GM20000 (cell line): ENCODE measurements at places on chromosomes 16 and 17.

GRCh38 chr16:22898874-22899348, 84.9 kb downstream of the HS3ST2 start:
- DNase-seq: peak; percentile 23

DNA sequence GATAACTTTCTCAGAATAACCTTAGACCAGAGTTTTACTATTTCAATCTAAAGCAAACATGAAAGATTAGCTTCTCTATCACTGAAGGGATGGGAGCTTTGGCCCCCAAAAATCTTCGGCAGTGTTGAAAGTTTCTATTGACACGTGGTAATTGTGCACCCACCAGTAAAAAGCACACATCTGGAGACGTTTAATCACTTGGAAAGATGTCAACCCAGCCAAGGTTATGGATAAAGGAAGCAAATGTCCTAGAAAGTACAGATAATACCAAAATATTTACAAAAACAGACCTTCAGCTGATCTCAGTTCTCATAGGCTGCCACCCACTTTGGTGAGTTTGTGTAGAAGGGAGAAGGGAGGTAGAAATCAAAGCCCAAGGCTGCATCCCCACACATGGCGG, 5.3 kb downstream of the MYCBPAP start:
- DNase-seq: no peak

DNA sequence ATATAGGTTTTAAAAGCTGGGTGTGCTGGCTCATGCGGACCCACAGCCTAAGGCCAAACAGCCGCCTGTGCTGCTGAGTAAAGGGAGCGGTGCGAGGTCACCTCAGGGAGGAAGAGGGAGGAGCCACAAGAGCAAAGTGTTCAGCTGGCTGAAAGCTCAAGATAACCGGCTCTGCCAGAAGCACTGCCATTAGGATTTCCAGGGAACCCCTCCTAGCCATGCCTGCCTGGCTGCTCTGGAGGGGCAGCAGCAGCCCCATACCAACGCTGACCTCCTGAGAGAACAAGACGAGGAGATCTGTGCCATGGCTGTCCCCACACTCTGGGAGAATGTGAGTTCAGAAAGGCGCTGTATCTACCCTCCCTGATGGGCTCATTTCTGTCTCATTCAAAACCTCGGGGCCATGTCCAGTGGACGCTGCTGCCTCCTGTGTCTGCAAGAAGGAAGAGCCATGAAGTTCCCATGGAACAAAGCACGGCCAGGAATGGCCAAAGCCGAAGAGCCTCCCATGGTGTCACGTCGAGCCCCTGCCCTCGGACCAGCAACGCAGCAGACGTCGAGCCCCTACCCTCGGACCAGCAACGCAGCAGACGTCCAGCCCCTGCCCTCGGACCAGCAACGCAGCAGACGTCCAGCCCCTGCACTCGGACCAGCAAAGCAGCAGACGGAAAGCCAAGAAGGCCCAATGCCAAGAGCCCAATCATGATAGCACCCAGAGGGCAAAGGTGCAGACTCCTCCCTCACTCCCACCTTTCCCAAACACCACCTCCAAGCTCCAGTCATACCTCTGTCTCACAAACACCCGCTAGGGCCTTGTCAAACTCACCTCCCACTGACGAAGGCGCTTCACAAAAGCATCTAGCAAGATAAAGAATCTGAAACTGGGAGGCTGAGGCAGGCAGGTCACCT, 107.0 kb downstream of the ANKRD11 start:
- no peak for DNase-seq

DNA sequence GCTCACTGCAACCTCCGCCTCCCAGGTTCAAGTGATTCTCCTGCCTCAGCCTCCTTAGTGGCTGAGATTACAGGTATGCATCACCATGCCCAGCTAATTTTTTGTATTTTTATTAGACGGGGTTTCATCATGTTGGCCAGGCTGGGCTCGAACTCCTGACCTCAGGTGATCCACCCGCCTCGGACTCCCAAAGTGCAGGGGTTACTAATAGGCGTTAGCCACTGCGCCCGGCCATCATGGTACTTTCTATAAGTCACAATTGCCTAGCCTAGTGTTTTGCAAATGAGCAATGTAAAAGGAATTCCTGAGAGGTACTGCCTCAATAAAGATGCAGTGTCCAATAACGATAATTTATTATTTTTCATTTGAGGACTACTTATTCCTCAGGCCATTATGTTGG, 13.9 kb upstream of the PSMC3IP start:
- DNase-seq: no peak

- no peak for DNase-seq
Measured at GRCh38 chr17:74831444-74832146, 28.1 kb downstream of the GRIN2C start.

DNA sequence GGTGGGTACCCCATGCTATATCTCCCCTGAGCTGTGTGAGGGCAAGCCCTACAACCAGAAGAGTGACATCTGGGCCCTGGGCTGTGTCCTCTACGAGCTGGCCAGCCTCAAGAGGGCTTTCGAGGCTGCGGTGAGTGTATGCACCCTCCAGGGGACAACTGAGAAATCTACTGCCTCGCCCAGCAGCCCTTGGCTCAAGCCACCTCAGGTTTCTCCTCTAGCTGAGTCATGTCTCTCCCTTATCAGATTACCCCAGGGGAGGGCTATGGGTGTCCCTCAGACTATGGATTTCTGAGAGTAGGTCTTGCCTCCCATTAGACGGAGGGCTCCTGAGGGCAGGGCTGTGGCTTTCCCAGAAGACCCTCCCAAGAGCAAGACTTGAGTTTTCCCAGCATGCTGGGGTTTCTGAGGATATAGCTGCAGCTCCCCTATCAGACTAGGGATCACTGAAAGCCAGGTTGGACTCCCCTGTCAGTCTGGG, 6.7 kb downstream of the NEK8 start:
- no peak for DNase-seq

- DNase-seq: no peak
Measured at GRCh38 chr16:9658164-9658563, 524.1 kb downstream of the GRIN2A start.

GRCh38 chr16:83568345-83568744, 239.4 kb upstream of the HSBP1 start:
- no peak for DNase-seq

DNA sequence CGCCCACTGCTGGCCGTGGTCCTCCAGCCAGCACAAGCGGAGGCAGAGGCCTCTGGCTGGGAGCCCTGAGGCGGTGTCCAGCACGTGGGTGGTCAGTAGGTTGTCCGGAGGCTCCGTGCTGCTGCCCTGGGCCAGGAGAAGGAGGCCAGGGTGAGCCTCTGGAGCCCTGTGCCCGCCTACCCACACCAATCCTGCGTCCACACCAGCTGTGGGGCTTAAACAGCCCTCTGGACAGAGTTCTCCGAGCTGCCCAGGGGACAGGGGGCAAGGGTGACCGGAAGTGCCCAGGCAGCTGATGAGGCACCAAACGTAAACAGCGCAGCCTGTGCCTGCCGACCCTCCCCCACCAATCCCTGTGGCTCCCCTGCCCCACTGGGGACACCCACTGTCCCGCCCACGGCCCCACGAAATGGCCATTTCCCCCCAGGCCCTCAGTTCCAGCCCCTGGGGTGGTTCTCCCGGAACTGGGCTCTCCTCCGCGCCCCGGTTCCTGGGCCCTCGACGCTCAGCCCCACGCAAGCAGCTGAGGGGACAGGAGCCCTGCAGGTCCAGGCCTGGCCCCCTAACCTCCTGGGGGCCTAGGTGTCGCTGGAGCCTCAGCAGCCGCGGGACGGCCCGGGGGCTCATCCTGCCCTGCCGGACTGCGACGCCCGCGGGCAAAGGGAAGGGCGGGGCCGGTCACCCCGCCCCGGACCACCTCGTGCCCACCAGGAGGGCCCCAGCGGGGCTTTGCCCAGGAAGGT, 27.9 kb upstream of the DBNDD1 start:
- DNase-seq: no peak

DNA sequence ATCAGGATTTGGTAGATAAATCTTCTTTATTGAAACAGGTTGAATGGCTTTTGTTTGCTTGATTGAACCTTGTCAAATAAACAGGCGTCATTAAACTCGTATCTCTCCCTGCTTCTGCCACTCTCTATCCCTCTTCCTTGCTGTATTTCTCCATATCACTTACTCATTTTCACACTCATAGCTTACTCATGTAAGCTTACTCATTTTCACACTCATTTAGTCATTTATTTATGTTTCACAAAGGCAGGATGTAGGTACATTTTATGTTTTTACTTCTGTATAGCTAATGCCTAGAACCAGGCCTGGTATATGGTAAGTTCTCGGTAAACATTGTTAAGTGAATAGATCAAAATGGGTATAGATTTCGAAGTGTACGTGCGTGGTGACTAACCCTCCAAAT, 450.0 kb downstream of the PMP22 start:
- DNase-seq: no peak

DNA sequence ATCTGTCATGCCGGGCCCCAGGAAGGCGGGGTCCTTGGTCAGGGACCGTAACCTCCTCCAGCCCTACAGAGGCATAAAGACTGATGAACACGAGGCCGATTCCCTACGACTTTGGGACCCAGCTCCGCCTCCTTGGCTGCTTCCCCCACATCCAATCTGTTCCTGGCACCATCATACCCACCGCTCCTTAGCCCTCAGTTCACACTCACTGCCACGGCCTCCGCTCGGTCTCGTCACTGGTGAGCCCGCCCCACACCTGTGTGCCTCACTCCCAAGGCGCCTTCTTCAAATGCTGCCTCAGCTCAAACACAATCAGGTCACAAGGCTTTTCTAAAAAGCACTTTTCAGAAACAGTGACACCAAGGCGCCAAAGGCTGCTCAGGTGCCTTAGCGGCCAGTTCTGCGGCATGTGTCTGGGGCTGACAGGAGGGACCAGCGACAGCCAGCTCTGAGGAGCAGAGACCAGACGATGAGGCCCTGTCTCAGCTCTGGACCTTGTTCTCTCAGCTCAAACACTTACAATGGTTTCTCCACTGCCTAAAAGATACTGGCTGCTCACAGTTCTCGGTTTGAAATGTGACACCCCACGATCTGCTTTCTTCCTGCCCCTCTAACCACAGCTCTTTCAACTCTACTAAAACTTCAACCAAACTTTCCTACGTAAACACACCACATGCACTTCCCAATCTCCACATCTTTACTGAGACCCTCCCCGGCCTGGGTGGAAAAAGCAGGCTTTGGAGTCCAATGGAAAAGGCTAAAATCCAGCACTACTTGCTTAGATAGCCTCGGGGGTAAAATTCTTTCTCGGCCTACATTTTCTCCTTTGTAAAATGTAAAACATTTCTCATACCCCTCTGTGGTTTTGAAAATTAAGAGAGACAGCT, 33.2 kb downstream of the CYB5D2 start:
- no peak for DNase-seq

DNA sequence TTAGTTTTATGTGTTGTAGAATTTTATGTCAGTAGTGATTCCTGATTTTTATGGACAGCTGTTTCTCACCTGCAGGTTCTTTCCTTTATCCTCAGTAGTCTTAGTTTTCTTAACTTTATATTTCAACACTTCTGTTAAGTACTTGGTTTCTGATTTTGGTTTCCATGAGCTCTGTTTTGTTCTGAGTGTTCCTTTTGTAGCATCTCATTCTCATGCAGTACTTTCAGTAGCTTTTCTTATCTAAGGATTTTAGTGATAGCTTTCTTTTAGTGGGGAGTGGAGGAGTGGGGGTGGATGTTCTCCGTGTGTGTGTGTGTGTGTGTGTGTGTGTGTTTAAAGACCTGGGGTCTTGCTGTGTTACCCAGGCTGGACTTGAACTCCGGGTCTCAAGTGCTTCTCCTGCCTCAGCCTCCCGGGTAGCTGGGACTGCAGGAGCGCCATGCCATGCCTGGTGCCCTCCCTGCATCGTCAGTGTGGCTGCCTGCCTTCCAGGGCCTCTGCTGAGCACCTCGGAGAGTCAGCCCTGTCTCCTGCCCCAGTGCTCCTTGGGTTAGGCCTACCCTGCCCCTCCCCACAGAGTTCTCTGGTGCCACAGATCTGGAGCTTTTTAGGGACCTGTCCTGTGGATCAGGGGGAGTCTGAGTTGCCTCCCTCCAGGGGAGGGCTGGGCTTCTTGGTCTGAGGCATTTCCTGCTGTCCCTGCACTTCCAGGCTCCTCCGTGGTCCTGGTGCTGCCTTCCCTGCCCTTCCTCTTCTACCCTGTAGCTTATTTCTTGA, 4.3 kb upstream of the ZNF750 start:
- DNase-seq: no peak

DNA sequence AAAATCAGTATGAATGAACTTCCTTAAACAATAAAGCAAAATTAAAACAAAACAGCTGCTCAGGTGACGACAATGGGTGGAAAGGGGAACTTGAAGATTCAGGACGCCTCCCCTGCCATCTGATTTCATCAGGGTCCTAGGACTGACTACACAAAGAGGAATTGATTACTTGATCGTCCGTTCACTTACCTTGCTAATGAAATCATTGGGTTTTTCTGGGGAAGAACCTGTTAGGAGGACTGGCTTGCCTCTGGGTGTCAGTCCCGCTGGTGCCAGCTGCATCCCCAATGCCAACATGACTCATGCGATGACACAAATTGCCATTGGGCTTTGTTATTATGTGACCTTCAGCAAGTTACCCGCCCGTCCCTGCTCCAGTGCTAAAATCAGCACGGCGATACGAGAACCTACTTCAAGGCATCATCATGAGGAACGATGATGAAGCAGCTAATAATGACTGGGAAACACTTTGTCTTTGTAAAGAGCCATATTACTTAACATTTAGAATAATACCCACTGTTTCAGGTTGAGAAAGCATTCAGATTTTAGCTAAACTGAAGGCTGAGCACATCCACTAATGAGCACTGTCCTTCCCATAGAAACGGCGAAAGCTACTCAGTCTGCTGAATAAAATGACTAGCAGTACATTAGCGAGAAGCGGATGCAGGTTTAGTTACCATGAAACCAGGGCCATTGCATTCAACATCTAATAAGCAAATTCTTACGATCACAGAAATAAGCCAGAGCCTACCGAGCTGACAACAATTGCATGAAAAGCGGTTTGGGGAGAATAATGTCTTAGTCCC, 139.4 kb downstream of the ZFHX3 start:
- no peak for DNase-seq

- DNase-seq: no peak
Measured at GRCh38 chr17:1186214-1186820, 6.5 kb upstream of the ABR start.

- no peak for DNase-seq
Measured at GRCh38 chr16:53717577-53717976, 13.6 kb downstream of the FTO start.

GRCh38 chr16:85078226-85078625, 34.0 kb downstream of the CIBAR2 start:
- no peak for DNase-seq

DNA sequence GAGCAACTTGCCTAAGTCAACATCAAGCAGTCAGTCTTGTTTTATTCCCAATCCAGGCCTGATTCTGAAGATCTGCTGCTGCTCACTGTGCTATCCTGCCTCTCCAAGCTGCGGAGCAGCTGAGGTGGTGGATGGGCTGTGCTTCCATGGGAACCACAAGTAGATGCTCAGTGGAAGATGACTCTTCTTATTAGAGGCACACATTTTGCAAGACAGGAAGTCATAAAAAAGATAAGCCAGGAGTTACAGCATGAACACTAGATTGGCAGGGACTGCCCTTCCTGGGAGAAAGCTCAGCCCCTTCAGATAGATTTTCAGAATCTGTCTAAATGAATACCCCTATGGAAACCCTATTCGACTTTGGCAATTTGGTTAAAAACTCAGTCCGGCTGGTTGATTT, 143.1 kb downstream of the SHISA6 start:
- DNase-seq: no peak

GRCh38 chr17:4463818-4464476, 30.2 kb downstream of the SPNS3 start:
- no peak for DNase-seq

- no peak for DNase-seq
Measured at GRCh38 chr17:55676274-55676673, 46.4 kb downstream of the TMEM100 start.

GRCh38 chr17:30248786-30249185, 13.3 kb upstream of the SLC6A4 start:
- DNase-seq: no peak

GRCh38 chr17:78383725-78384471, 5.4 kb downstream of the PGS1 start:
- peak; percentile 70 for DNase-seq
